ENCODE measurements at places on chromosomes 7 and 10.

DNA sequence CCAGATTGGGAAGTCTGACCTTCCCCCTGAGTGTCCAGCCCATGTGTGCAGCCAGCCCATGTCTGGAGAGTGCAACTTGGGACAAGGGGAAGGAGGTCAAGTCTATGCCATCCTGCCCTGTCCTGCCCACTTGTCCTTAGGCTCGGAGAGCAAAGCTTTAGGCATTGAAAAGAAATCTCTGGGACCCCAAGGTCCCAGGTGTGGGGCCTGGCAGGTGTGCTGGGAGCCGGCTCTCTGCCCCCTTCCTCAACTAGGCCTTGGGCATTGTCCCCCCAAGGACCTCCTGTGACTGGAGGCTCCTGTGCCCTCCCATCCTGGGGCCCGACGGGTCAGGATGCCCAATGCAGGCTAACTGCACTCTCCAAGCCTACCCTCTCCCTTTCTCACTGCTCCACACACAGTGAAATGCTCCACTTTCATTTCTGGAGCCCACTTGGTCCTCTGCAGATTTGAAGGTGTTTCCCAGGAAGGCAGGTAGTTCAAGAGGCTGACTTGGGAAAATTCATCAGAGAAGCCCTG lies 124.7 kb downstream of the PTPN20 start:
- no peak for DNase-seq

DNA sequence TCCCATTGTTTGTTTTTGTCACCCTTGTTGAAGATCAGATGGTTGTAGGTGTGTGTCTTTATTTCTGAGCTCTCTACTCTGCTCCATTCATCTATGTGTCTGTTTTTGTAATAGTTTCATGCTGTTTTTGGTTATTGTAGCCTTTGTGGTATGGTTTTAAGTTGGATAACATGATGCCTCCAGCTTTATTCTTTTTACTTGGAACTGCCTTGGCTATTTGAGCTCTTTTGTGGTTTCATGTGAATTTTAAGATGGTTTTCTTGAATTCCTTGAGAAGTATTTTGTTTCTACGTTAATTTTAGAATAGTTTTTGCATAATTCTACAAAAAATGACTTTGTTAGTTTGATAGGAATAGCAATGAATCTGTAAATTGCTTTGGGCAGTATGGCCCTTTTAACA lies 170.0 kb upstream of the IGFBP3 start:
- DNase-seq = no peak

DNA sequence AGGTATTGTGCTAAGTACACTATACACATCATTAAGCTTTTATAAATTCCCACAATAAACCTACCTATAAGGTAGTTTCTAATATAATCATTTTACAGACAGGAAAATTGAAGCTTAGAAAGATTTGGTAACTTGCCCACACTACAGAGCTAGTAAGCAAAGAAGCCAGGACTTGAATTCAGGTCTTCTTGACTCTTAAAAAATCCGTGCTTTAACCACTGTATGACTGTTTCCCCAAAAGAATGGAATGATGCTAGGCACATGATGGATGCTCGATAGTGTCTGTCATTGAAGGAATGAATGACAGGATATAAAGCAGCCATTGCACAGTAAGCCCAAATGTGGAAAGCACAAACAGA lies 26.6 kb downstream of the ZNF800 start:
- no peak for DNase-seq

DNA sequence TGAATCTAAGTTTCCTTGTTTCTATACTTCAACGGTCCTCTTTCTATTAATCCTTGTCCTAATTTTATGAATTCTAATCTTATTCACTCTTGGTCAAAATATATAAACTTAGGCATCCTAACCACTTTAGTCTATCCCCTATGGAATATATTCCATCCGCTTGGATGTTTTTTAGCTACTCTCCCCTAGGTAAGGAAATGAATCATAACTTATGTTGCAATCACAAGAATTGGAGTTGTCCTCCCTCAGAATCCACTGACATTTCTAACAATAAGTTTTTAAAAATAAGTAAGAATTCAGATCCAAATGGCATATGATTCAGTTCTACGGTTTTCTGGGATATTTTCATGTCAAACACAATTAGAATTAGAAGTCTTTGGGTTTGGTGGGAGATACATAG lies 1081.6 kb downstream of the SORCS1 start:
- DNase-seq = peak; percentile 3

GRCh38 chr7:115289971-115290370 lies 368.1 kb downstream of the MDFIC start:
- peak; percentile 41 for DNase-seq

DNA sequence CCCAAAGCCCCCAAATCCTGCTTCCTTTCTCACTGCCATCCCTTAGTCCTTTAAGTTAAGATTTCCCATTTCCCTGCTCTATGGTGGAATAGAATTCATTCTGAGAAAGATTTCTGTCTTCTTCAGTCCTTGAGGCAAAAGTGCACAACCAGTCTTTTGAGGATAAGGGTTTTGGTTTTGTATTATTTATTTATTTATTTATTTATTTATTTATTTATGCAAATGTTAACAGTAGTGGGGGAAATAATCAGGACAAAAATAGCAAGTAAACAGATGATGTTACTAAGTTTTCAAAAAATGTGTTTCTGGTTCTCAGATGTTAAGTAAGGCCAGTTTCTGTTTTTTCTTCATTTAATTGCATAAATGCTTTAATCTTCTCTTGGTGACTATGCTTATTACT lies 84.2 kb downstream of the GLCCI1 start:
- DNase-seq = no peak

GRCh38 chr10:72727130-72727529 lies 35.2 kb downstream of the MCU start:
- DNase-seq = no peak

DNA sequence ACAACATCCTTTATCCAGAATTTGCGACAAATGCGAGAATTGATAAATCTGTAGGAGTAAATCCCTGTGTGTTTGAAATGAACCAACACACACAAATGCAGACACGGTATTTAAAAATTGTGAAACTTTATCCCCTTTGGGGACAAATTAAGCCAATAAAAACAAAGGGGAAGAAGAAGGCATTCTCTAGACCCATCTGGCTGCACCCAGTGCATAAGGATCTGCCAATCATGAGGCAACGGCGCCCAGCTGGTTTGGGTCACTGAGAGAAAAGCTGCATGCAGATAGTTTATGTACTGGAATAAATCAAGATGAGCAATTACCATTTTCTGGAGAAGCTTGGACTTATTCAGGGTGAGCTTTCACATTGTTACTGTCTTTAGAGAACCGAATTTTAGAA lies 45.7 kb downstream of the VAX1 start:
- DNase-seq = no peak

DNA sequence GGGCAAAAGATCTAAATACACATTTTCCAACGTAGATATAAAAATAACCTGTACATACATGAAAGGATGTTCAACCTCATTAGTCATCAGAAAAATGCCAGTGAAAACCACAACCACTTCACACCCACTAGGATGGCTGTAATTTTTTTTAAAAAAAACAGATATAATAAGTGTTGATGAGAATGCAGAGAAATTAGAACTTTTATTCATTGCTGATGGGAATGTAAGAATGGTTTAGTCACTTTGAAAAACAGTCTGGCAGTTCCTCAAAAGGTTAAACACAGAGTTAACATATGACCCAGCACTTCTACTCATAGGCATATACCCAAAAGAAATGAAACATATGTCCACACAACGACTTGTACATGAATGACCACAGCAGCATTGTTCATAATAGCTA lies 32.3 kb upstream of the PRKCQ start:
- no peak for DNase-seq

GRCh38 chr7:30164567-30164966 lies 29.8 kb downstream of the MTURN start:
- peak; percentile 83 for DNase-seq

DNA sequence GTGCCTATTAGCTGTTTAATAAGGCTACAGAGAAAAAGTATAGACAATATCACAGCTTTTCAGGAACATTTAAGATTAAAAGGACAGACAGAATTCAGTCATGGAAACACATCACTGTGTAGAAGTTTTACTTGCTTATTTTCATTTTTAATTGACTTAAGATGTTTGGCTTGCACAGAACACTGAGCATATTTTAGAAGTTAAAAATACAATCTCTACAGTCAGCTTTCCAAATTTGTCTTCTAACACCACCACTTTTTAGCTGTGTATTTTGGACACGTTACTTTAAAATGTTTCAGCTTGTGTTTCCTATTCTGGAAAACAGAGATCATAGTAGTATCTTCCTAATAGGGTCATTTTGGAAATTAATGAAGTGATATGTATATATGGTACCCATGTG lies 11.8 kb downstream of the CFAP69 start:
- DNase-seq = no peak

GRCh38 chr7:1386623-1387220 lies 72.5 kb downstream of the MICALL2 start:
- DNase-seq = no peak

DNA sequence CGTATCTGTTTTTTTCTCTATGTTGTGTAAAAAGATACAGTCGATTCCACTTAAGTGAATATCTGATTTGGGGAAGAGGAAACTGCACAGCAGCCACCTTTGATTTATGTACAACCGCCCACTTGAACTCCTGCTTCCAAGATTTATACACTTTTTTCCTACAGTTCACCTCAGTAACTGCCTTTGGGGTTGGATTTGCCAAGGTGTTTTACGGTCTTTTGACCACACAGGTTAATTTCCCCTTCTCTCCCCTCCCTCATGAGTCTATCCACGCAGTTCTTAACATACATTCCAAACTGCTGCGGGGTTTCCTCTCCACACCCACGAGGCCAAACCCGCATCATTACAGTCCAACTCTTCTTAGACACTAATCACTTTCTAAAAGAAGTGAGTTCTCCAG lies 277.0 kb downstream of the USP6NL start:
- no peak for DNase-seq

- DNase-seq = no peak
Measured at GRCh38 chr7:80665526-80665925, 27.1 kb downstream of the CD36 start.

GRCh38 chr7:95011146-95011928 lies 103.9 kb downstream of the PPP1R9A start:
- peak; percentile 68 for DNase-seq

DNA sequence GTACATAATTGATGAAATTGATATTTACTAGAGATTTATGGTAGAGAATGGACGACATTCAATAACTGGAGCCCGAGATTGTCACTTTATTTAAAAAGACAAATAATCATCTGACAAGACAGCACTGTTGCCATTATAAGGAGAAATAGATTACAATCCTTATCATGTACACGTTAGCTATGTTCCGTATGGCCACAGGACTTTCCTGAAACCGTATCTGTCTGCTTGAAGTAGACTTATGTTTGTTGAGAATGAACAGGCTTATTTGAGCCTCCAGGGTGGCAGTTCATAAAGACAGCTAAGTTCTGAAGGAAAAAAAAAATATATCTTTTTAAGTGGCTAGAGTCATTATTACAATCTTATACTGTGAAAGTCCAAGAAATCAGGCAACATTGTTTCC lies 317.2 kb downstream of the BICC1 start:
- DNase-seq = no peak

DNA sequence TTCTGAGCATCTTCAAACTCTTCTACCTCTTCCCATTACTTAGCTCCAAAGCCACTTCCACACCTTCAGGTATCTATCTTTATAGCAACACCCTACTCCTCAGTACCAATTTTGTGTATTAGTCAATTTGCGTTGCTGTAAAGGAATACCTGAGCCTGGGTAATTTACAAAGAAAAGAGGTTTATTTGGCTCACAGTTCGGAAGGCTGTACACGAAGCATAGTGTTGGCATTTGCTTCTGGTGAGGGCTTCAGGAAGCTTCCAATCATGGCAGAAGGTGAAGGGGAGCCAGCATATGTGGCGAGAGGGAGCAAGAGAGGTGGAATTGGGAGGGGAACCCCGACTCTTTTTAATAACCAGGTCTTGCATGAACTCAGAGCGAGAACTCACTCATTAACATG lies 17.6 kb upstream of the CRYGN start:
- DNase-seq = no peak

GRCh38 chr10:4033341-4033896 lies 248.4 kb upstream of the KLF6 start:
- DNase-seq = no peak

DNA sequence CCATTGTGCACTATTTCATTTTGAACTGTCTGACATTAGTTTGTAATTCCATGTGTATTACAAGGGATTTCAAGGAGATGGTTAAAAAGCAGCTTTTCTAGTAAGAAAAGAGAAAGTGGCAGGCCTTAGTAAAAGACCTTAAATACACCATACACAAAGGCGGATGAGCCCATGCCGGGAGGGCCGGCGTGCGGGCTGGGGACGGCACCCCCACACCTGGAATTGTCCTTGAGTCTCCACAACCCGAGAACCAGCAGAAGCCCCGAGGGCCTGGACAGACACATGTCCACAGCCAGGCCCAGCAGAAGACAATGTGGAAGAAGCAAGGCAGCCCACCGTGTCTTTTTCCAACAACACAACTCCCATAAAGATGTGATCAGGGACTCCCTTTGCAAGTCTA lies 123.7 kb upstream of the TCERG1L start:
- no peak for DNase-seq

GRCh38 chr10:904403-904802 lies 27.1 kb downstream of the LARP4B start:
- no peak for DNase-seq

DNA sequence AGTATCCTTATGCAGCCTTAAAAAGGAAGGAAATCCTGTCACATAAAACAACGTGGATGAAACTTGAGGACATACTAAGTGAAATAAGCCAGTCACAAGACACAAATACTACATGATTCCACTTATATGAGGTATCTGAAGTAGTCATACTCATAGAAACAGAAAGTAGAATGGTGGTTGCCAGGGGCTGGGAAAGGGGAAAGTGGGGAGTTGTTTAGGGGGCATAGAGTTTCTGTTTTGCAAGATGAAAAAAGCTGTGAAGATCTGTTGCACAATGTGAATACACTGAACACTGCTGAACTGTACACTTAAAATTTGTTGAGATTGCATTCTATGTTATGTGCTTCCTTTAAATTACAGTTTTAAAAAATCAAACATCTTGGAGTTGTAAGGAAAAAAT lies 2.9 kb downstream of the NUP205 start:
- no peak for DNase-seq

DNA sequence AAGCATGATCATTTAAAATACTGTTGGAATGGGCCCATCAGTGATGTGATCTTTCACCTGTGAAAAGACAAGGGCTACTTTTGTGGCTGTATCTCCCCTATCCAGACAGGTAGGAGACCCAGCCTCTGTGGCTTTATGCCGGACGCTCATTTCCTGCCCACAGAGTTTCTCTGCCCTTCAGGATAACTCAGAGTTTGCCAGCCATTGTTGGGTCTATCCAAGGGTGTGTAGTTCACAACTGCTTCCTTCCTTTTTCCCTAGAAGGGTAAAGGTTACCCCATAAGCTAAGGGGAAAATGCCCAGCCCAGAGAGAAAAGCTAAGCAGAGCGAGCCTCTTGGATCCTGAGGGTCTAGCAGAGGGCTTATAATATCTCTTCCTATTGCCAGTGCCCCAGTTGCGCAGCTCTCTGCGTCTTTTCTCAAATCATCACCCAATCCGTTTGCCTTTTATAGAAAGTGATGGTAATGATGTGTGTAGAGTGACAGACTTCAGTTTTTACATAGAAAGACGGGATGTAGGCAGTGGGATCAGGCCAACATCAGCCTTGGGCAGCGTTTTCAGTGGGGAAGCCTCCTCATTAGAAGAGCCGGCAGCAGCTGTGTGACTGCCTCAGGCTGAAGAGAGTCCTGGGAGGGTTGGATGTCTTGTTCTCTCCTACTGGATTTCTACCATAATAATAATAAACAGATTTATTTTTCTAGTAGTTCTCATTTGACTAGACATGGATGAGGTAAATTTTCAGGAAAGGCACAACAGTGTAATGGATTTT lies 80.5 kb downstream of the MET start:
- no peak for DNase-seq

- DNase-seq = peak; percentile 37
Measured at GRCh38 chr7:149459540-149460452, 1.1 kb downstream of the ZNF777 start.
